ENCODE measurements at places on chromosomes 4 and X.

DNA sequence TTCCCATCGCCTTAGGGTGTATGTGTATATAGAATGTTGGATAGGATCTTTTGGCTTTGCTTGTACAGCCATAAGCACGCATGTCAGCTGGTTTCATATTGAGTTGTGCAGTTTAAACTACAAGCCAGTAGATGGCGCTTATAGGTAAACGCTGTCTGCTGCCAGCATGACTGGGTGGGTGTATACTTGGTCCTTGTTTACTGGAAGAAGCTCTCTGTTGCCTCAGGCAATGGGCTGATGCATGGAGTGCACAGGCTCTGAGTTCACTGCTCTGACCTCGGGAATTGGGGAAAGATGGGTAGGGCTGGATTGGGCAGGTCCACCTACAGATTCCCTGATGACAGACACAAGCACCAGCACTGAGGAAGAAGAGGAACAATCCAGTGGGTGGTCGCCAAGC is 831.5 kb downstream of the STIM2 start:
- no peak for DNase-seq

DNA sequence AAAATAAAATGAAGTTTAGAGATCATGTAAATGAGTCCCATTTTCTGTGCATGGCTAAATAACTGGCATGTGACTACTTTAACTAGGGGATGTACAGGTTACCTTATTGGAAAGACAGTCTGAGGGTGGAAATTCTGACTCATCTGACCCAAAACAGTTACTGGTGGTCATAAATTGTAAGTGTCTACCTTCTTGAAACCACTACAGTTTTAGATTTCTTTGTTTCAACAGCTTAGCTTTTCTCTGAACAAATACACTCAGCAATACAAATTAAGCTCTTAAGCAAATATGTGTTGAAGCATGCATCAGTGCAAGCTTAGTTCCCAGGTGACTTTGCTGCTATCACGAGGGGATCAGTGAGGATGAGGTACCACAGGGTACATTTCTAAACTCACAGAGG is 60.7 kb upstream of the PGM2 start:
- DNase-seq, result no peak

DNA sequence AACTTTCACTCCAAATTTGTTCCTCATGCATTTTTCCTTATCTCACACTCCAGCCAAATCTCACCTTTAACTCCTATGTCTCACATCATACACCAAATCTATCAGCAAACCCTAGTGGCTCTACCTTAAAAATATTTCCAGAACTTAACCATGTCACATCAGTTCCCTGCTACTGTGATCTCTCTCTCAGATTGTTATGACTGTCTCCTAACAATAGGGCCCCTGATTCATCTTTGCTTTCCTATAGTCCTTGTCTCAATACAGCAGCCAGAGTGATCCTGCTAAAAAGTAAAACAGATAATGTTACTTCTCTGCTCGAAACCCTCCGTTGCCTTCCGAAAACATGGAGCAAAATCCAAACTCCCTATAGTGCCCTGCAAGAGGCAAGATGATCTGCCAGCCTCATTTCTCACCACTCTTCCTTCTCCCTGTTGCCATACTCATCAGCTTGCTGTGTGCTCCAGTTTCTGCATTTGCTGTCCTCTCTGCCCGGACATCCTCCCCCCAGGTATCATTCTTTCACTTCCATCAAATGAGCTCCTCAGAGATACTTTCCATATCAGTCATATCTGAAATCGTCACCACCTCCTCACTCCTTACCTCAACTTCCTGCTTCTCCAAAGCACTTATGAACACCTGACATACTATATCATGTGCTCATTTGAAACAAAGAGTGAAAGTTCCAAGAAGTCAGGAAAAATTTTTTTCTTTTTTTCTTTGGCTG is 293.4 kb upstream of the NR3C2 start:
- DNase-seq, result no peak

- DNase-seq, result no peak
Measured at GRCh38 chr4:159201168-159201567, 98.3 kb downstream of the RAPGEF2 start.

GRCh38 chrX:12949205-12949926 is 25.5 kb upstream of the TMSB4X start:
- DNase-seq, result no peak

DNA sequence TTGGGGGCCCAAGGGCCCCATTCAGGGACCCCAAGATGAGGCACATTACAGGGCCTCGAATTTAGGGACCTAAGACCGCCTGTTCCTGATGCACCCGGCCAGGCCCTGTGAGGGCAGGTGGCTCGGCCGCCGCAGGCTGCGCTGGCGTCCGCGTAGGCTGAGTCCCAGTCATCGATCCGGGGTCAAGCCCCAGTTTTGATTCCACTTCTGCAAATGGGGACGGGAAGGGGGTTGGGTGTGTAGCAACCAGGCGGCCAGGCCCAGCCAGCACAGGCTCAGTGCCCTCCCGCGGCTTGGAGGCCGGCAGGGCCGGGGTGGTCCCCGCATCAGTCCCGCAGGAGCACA is 327 bp downstream of the PNPLA4 start:
- no peak for DNase-seq

DNA sequence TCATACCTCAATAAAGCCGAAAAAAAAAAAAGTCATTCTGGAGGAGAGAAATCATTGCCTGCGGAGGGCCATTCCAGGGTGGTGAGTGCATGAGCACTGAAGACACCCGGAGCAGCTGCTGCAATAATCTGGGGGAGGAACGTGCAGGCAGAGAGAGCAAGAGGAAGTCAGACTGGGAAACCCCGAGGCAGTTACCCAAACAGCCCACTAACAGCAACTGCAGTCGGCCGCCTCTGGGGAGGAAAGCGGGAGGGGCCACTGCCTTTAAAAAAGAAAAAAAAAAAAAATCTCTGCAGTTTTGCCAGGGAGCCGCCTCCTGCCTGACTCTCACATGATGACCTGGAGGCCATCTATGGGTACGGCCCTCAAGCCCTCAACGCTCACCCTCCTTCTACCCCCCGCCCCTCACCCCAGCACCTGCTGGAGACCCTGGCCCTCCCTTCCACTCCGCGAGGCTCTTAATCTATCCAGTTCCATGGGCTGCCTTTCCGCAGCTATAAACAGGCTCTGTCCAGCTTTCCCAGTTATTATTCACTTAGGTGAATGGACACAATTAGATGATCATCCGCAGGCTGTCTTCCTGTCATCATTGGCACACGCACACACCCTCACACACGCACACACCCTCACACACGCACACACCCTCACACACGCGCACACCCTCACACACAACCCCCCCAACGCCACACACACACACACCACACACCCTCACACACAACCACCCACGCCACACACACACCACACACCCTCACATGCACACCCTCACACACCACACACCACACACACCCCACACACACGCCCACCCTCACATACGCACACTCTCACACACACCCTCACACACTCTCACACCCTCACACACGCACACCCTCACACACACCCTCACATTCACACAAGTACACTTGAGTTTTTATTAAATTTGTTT is 3.4 kb upstream of the AVPR2 start:
- DNase-seq, result no peak

DNA sequence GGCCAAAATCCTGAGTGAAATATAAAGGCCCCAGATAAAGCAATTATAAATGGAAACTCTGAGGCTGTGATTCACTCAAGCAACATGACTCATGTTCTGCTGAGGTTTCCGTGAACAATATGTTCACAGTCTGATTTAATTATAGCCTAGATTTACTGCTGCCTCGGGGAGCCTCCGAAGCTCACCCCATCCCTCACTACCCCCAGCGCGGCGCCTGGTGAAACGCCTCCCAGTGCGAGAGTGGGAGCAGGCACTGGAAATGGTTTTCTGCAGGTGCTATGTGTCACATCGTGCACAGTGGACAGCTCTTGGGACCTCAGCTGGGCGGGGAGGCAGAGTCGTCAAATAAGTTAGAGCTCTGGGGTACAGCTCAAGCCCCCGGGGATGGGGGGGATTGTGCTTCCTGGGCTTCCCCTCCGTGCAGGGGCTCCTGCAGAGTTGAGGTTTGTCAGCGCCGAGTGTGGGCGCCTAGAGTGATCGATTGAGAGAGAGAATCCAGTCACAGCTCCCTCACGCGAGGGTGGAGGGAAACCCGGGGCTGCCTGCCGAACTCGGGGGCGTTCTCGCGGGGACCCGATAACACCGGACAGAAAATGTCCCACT is 110.6 kb downstream of the PHKA2 start:
- no peak for DNase-seq

All from nucleus accumbens (tissue), 56 donors.